ENCODE measurements at places on chromosomes 13 and 19.

DNA sequence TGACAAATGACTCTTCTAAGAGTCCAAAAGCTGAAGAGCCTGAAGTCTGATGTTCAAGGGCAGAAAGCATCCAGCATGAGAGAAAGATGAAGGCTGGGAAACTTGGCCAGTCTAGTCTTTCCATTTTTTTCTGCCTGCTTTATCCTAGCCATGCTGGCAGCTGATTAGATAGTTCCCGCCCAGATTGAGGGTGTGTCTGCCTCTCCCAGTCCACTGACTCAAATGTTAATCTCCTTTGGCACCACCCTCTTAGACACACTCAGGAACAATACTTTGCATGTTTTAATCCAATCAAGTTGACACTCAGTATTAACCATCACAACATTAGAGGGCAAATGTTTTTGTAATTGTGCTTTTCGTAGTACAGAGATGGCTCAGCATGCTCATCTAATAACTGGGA, 267.5 kb upstream of the KLHL1 start:
- no peak for ATAC-seq

DNA sequence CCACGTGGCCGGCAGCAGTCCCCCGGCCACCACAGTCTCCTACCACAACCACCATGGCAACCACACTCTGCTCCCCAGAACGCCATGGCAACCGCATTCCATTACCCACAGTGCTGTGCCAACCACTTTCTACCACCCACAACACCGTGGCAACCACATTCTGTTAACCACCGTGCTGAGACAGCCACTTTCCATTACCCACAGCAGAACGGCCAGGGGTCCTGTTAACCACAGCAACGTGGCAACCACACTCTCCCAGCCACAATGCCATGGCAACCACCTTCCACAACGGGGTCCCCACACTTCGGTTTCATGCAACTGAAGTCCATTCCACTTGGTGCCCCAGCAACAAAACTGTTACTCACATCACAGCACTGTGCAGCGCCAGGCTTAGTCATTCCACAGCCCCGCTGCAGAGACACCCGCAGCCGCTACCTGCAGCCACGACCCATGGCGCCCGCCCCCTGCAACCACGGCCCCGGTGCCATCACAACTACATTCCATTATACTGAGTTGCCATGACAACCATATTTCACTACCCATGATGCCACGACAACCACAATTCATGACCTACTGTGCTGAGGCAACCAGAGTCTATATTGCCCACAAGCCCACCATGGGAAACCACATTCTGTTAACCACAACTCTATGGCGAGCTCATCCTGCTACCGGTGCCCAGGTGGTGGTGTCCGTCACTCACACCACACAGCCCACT, 10.0 kb downstream of the DPF1 start:
- no peak for ATAC-seq

DNA sequence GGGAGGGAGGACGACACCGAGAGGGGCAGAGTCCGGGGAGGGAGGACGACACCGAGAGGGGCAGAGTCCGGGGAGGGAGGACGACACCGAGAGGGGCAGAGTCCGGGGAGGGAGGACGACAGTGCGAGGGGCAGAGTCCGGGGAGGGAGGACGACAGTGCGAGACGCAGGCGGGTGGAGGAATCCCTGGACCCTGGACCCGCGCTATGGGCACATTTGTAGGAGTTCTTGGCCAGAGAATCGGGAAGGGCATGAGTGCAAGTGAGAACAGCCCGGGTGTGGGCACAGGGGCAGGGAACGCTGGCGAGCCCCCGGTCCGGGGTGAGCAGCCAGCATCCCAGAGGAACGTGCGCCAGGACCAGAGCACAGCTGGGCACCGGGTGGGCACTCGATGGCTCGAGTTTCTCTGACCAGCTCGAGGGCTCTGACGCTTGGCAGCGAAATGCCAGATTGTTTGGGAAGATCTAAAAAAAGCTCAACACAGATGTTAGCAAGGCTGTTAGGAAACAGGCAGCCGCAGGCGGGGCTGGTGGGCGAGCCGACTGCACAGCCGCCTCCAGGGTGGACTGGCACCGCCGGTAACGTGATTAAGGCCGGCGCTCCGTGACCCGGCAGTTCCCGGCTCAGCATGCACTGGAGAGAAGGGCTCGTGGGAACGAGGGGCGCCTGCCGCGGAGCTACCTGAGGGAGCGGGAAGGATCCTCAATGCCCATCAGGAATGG, 17.9 kb upstream of the C2CD4C start:
- no peak for ATAC-seq

- ATAC-seq, result no peak
These were observed 9.6 kb downstream of the CYP2F1 start for GRCh38 chr19:41123716-41124294.

GRCh38 chr19:32318884-32319520, 26.4 kb upstream of the ZNF507 start:
- ATAC-seq, result no peak

DNA sequence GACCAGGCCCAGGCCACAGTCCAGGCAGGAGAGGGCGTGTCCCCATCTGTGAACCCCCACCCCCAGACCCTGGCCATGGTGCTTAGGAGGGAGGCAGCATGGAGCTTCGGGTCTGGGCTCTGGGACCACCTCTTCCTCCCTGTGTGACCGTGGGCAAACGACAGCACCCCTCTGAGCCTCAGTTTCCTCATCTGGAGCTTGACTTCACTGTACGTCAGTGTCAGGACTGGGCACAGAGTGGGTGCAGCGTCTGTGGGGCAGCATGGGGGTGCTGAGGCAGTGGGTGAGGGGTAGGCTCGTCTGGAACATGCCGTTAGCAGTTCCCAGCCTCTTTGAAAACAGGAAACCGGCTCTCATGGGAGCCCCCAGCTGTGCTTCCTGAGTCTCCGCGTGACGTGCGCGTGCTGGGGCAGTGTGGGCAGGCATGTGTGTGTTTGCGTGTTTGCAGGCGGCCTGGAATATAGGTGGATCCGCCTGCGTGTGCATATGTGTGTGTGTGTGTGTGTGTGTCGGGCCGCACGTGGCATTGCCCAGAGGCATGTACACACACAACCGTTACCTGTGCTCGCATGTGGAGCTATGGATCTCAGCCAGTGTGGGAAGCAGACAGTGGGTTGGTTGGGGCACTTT, 15.8 kb downstream of the ARRDC2 start:
- peak; percentile 60 for ATAC-seq

GRCh38 chr19:35641515-35642151, at the start of gene ETV2:
ETV2 (plus strand) TSS chr19:35641745; CDS start chr19:35642461, 716 bp downstream.
- no peak for ATAC-seq

- ATAC-seq, result peak; percentile 94
These were observed 1.8 kb upstream of the ANGPTL4 start for GRCh38 chr19:8361921-8362793.

DNA sequence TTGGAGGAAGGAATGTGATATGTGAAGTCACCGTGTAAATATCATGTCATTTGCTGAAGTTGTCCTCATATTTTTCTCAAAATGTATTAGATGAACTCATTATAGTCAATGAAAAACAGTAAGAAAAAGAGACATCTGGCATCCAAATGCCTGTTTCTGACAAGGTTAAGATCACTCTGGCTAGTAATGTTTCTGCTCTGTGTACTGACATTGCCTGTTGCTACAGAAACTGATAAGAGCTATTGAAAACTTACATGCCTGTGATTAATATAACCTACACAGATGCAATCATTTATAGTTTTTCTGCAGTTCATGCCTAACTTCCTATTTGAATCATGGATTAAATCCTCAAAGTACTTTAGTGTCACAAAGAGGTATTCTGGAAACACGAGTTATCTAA, 249.8 kb downstream of the NBEA start:
- ATAC-seq, result no peak

DNA sequence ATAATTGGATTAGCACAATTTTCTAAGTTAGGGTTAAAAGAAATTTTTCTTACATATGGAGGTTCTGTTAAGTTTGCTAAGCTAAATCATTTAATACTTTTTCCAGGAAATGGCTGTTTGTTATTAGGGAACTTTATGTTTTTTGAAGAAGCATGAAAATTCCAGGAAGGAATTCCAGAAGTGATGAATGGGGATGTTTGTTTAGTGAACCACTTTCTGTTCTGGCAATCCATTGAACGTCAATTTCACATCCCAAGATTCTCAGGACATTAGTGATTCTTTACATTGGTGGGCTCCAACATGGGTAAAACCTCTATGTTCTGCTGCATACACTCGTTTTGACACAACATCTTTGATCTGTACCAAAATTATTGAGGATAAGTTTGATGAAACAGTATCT, 534.4 kb downstream of the IRS2 start:
- ATAC-seq, result no peak

DNA sequence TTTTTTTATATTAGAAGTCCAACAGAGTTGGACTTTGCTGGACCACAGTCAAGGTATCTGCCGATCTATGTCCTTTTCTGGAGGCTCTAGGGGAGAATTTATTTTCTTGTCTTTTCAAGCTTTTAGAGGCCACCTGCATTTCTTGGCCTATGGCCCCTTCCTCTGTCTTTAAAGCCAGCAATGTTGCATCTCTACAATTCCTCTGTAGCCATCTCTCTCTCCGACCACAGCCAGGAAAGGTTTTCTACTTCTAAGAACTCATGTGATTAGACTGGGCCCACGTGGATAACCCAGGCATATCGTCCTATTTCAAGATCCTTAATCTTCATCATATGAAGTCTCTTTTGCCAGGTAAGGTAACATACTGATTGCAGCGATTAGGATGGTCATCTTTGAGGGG, 43.5 kb upstream of the RGCC start:
- ATAC-seq, result no peak

GRCh38 chr13:103812971-103813370, 746.8 kb upstream of the SLC10A2 start:
- ATAC-seq, result no peak

All from gastroesophageal sphincter (tissue), 4 donors.